Mesenteric fat pad (tissue), 1 donor: ENCODE measurements at places on chromosomes 5 and 9. TPM values are rescaled to one million over a fixed set of nuclear protein-coding genes. Genes with fewer than 3 reads are reported as not detected.

- DNase-seq, result no peak
Measured at GRCh38 chr5:143275512-143276363, 127.7 kb downstream of the NR3C1 start.

The CDK9 gene
- 105 TPM for total RNA-seq

The RAB14 gene
- total RNA-seq, result 56.9 TPM

GRCh38 chr5:171445644-171446516 lies 26.4 kb downstream of the FGF18 start:
- no peak for DNase-seq

- no peak for DNase-seq
Measured at GRCh38 chr5:132176987-132177386, 50.7 kb downstream of the P4HA2 start.

GRCh38 chr9:133991214-133991921 lies 756 bp downstream of the VAV2 start:
- no peak for DNase-seq

The RNF145 gene
- total RNA-seq, result 77.9 TPM

DNA sequence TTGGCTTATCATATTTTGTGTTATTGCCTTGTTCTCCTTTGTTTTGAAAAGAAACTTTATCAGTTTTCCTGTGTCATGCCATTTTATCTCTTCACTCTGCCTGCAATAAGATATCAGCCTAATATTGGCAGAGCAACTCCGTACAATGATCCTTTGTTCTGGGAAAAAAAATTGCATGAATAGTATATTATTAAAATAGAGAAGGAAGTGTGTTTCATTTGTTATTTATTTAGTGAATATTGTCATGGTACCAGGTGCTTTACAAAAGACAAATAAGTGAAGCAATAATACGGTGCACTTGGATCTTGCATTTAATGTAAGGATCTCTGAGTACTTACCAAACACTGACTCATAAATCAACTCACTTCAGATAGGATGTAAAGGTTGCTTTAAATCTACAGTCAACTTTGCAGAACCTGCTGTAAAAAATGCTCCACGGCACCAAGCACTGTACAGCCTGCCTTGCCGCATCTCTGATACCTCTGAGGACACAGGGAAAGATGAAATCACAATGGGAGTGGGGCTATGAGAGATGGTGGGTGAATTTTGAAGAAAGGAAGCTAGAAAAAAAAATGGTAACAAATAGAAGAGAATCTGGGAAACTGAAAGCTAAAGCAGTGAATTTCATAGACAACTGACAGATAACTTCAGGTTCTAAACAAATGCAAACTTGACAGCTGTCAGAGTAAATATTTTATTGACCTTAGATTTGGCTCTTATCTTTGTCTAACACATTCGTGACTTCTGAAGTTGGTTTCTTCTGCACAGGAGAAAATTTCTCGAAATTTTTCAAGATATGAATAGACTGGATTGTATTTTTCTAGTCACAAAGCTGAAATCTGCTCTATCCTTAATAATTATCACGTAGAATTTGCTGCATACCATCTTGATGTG lies 232.1 kb downstream of the ENC1 start:
- DNase-seq, result no peak

DNA sequence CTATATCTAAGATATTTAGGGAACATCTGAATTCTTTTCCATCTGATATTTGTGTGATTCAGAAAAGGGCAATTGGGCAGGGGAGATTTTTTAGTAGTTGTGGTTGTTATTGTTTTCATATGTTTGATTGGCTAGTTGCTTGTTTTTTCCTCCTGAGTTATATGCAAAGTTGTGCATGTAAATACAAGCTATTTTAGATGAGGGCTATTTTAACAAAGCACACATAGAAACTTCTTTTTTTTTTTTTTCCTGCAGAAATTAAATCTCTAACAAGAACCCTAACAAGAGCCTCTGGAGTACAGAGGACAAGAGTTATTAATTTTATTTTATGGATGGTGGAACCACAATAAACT lies 559.1 kb downstream of the CETN3 start:
- no peak for DNase-seq

DNA sequence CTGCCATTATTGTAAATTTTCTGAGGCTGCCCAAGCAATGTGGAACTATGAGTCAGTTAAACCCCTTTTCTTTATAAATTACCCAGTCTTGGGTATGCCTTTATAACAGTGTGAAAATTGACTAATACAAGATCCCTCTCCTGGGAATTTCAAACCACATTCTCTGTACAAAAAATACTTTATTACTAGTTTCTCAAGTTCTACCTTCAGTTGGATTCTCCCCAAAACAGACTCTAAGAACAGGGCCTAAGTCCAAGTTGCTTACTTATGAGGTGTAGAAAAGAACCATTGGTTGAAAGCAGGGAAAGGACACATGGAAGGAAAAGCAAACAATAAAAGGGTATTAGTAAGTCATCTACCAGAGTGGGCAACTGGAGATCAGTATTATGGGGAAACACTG lies 343.2 kb downstream of the TMEM232 start:
- no peak for DNase-seq

The ZBTB26 gene
- total RNA-seq, result 2.9 TPM

The FRMD3 gene
- total RNA-seq, result 11.7 TPM

GRCh38 chr5:180330270-180330648 lies 22.9 kb downstream of the GFPT2 start:
- DNase-seq, result no peak

GRCh38 chr9:21853414-21853813 lies 51.0 kb downstream of the MTAP start:
- DNase-seq, result no peak

DNA sequence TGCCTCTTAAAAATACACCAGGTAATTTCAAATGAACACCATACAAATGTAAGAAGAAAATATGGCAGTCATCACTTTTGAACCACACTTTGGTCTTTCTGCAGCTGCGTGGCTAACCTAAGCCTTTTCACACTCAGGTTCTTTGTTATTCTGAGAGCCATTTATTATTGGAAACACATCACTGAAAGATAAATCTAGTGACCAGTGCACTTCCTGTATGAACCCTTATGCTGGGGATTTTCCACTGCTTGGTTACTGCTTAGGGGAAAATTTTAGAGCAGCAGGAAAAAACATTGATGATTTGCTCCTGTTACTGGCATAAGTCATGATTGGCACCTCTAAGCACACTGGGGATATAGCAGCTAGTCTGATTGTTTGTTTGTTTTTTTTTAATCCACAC lies 58.6 kb upstream of the RANBP3L start:
- no peak for DNase-seq

The SLIT3 gene
- 83.6 TPM for total RNA-seq

GRCh38 chr5:8756498-8757084 lies 789.3 kb downstream of the SEMA5A start:
- no peak for DNase-seq

GRCh38 chr5:135063511-135064234 lies 29.6 kb upstream of the PITX1 start:
- no peak for DNase-seq

GRCh38 chr5:154970759-154971158 lies 29.9 kb downstream of the MRPL22 start:
- no peak for DNase-seq

- no peak for DNase-seq
Measured at GRCh38 chr9:20408513-20408912, 213.8 kb downstream of the MLLT3 start.

The DIRAS2 gene
- total RNA-seq, result not detected

DNA sequence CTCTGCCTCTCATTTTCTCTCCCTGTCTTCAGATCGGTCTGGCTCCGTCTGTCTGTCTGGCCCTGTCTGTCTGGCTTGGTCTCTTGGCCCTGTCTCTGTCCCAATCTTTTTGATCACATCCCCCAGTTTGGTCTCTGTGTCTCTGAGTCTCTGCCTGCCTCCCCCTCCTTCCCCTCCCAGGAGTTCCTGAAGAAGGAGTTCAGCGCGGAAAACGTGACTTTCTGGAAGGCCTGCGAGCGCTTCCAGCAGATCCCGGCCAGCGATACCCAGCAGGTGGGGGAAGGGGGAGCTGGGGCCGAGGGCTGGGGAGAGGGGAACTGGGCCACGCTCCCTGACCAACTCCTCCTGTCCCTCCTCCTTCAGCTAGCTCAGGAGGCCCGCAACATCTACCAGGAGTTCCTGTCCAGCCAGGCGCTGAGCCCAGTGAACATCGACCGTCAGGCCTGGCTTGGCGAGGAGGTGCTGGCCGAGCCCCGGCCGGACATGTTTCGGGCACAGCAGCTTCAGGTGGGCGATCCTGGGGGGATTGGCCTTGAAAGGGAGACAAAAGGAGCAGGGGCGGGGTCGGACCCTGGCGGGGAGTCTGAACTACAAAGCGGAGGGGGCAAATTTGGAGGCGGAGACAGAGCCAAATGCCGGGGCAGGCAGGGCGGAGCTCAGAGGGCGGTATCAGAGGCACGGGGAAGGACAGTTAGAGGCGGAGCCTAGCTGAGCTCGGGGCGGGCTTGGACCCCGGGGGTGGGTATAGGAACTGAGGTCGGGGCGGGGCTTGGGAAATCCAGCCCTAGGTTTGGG lies 9.0 kb downstream of the RGS14 start:
- DNase-seq, result peak; percentile 95

DNA sequence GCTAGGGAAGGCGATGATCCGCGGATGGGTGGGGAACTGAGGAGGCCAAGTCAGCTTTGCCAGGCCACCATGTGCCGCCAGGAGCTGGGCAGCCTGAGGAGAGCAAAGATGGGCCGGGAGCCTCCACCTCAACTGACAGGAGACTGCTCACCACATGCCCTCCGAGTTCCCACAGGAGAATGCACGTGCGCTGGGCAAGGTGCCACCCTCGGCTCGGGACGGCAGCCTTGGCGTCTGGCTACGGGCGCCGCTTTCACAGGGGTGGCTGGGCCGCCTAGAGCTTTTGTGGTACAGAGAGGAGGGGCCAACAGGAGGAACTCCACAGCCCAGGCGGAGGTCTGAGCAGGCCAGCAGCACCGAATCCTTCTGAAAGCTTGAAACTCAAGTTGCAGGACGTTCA lies 5.3 kb upstream of the TBC1D9B start:
- DNase-seq, result no peak

The CENPK gene
- total RNA-seq, result 0.80 TPM

The PCDH12 gene
- total RNA-seq, result 6.4 TPM

DNA sequence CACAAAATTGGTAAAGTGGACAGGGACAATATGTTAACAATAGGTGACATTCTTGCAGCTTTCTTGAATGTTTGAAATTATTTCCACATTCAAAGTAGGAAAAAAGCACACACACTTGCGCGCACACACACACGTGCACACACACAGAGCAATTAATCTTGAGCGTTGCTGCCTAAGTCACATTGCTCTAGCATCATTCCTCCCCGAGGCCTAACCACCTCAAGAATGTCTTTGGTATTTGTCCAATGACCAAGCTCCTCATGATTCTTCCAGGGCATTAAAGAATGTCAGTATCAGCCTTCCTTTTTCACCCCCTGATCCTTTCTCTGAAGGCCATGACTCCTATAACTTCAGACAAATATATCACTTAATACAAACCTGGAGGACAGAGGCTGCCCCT lies 198.1 kb downstream of the NPR3 start:
- DNase-seq, result no peak

DNA sequence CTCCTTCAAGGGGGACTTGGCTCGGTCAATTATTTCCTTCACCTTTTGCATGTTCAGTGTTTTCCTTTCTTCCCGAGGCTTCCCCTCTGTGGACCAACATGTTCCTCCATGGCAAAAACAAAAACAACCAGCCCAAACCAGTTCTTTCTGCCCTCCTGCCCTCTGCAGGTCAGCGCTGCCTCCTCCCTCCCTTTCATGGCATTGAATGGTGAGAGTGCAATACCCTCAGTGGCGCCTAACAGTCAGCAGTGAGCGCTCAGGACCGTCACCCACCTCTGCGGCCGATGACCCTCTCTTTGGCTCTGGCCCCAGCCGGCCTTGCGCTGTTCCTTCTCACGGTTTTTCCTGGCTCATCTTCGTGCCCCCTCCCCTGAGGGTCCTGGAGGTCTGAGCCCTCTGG lies 34.4 kb upstream of the GNE start:
- DNase-seq, result no peak

- no peak for DNase-seq
Measured at GRCh38 chr5:3276896-3277295, 318.7 kb upstream of the IRX1 start.

The PCDHGA8 gene
- 0.87 TPM for total RNA-seq

DNA sequence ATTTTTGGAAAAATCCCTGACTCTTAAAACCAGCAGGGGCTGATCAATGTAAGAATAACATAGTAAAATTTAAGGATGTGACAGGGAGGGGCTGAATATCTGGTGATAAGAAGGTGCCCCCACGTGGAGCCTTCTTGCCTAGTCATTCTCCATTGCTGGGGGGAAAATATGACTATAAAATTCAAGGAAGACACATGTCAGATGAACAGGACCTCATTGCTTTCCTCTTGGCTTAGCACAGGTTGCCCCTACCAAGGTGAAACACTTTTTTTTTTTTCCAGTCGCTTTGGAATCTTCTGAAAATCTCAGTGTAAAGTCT lies 310.9 kb downstream of the EFNA5 start:
- DNase-seq, result no peak

The FBP1 gene
- total RNA-seq, result 14.5 TPM

DNA sequence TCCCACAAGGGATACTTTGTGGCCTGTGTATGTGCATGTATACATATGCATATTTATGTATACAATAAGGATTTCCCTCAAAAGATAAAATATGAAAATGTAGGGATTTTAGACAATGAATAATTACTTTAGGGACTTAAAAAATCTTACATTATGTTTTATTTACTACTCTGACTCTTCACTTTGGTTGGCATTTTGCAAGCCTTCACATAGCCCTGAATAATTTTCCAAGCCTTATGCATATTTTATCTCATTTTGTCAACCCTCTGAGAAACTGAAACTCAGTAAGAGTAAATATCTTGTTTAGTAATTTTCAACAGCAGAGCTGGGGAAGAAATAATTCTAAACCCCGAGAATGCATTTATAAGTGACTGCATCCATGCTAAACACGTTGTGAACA lies 153.0 kb upstream of the SLC24A2 start:
- DNase-seq, result no peak

GRCh38 chr9:88781628-88782391 lies 209.5 kb upstream of the S1PR3 start:
- DNase-seq, result no peak

GRCh38 chr5:335740-336038 lies 14.2 kb downstream of the AHRR start:
- peak; percentile 87 for DNase-seq

- DNase-seq, result peak; percentile 30
Measured at GRCh38 chr5:135864503-135865435, 30.3 kb downstream of the SLC25A48 start.

The CORO2A gene
- total RNA-seq, result 2.5 TPM
